ENCODE measurements at places on chromosomes 7 and 10.
A peak's percentile ranks its signal among the peaks of the same experiment; 100 is the strongest.

- DNase-seq: no peak
These were observed 143.6 kb upstream of the KIF5B start for GRCh38 chr10:32199714-32200394.

GRCh38 chr7:132666774-132667172, 90.5 kb upstream of the PLXNA4 start:
- DNase-seq: no peak

DNA sequence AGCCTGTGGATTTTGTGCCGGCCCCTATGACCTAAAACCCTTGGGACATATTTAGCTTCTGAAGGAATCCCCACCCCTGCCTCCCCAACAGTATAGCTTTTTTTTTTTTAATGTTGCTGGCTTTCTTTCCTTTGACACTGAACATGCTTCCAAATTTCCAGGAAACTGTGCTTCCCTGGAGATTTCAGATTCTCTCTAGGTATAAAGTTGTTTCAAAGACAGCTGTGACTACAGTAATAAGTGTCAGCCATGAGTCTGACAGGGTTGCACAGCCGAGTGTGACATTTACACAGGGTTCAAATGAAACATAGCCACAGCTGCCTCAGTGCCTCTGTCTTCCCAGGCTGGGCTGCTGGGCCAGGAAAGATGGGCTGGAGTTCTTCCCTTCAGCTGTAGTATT, 466.6 kb upstream of the COBL start:
- no peak for DNase-seq

DNA sequence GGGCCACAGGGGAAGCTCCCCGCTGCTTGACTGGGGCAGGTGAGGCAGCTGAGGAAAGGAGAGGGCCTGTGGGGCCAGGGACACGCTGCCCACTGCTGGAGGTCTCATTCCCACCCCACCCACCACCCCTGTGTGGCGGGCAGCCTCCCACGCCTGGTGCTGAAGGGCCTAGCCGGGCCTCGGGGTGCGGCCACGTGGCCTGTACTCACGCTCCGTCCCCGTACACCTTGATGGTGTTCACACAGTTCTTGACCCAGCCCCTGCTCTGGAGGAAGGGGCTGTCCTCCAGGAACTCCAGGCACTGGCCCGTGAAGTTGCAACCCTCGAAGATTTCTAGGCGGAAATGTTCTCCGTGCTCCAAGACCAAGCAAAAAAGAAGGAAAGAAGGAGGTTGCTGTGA, 4.0 kb downstream of the CRYGN start:
- no peak for DNase-seq

DNA sequence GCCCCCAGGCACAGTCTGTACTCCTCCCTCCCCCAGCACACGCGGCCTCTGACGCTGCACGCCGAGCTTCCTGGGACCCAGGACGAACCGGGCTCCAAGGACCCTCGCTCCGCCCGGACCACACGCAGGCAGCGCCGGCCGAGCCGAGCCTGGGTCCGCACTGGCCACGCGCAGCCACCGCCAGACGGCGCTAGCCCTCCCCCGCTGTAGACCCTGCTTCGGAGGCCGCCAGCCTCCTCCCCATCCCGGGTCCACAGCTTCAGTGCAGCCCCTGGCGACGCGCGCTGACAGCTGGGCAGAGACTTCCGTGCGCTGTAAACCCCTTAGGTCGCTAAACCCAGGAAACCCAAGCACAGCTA, 936 bp upstream of the TCERG1L start:
- no peak for DNase-seq

GRCh38 chr10:34137201-34137600, 677.9 kb downstream of the PARD3 start:
- no peak for DNase-seq

DNA sequence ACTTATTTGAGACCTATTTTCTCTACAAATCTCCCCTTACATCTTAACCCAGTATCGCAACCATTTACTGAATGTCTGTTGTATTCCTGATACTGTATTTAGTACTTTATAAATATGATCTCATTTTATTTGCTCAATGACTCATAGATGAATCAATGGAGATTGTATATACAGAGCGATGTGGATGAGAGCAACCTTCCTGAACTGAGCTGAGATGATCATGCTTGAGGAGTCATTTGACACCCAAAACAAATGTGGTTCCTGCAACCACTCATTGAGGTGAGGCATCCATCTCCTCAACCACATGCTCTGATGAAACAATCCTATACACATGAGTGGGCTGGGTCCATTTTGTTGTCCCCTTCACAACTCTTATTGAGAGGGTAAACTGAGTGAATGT, 250.0 kb downstream of the CDC14C start:
- DNase-seq: peak; percentile 20

- DNase-seq: no peak
These were observed 33.5 kb upstream of the CPN1 start for GRCh38 chr10:100114976-100115770.

GRCh38 chr7:5423976-5424748, 528 bp upstream of the TNRC18 start:
- DNase-seq: peak; percentile 95

DNA sequence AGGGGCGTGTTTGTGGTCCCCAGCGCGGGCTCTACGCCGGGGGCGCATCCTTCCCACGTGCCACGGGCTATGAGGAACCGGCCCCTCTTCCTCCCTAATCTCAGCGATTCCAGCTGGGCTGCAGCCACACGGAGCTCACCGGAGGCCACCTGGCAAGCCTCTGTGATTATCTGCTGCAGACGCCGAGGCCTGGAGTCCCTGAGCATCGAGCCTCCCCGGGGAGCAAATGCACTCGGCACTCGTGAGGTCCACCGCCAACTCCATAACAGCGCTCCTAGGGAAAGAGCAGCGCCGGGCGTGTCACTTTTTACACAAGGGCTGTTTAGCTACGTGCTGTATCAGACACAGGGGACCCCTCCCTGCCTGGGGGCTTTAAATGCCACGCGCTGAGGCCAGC, 101.2 kb downstream of the DYNC2I1 start:
- no peak for DNase-seq

DNA sequence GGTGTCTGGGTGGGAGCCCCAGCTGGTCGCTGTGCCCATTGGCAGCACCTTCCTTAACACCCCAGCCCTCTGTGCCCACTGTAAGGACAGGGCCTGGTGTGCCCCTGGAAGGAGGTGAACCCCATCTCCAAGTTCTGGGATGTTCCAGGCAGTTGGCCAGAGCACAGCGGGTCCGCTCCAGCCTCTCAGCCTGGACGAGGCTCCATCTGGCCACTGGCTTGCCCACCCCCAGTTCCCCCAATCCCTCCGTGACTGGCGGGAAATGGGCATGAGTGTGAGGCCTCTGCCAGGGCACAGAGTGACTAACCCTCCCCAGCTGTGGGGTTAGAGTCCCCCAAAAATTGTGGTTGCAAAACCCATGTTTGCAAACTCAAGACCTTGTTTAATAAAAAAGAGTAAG, 15.6 kb downstream of the GRIFIN start:
- DNase-seq: no peak

DNA sequence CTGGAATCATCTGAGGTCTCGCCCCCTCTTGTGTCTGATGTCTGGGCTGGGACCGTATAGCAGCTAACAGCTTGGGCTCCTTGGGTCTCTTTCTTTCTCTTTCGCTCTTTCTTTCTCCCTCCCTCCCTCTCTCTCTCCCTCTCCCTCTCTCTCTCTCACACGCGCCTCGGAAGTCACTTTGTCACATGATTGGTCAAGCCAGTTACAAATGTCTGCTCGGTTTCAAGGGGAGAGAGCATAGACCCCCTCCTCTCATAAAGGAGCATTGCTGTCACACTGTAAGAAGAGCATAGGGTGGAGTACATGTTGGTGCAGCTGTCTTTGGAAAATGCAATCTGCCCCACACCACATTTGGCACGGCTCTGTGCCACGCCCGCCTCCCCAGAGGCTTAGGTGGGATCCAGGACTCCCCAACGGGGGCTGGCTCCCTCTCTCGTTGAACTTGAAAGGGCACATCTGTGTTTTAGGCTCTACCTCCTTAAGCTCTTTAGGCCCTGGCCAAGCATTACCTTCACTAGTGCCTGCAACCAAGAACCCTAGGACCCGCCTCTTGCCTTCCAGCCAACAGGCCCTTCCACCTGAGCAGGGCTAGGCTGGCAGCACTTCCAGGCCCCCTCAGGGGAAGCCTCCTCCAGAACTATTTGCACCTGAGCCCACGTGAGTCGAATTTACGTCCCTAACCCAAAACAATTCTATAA, 61.9 kb upstream of the CACUL1 start:
- DNase-seq: no peak

DNA sequence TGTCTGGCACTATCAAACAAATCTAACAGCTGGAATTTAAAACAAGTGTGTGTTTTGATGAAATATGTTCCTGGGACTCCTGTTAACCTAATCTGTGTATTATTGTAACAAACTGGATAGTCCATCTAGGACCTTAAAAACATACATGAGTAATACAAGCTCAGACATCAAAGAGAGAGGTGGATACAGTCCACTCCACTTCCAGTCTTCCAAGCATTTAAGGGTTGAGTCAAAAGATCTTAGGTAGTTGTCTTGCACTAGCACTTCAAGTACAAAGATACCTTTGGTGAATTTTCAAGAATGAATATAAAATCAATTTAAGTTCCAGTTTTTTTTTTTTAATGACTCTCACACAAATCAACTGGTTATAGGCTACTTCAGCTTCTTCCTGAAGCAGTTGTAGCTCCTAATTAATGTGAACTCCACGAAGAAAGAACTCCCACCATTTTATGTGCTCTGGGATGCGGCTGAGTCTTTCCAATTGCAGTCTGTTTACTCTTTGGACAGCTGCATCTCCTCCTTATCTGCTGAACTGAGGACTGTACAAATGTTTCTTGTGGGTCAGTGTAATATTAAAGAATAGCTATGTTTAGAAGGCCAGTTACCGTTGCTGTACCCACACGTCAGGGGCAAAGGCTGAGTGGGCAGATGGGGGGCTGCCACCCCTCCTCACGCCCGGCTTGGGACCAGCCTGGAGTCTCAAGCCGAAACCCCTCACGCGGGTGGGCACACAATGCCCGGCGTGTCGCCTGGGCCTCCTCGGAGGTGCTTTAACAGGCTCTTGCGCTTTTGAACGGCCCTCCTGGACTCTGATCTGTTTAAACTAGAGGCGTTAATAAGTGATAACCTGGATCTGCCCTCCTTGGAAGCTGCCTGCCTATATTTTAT, 2.9 kb upstream of the IGF2BP3 start:
- DNase-seq: no peak

DNA sequence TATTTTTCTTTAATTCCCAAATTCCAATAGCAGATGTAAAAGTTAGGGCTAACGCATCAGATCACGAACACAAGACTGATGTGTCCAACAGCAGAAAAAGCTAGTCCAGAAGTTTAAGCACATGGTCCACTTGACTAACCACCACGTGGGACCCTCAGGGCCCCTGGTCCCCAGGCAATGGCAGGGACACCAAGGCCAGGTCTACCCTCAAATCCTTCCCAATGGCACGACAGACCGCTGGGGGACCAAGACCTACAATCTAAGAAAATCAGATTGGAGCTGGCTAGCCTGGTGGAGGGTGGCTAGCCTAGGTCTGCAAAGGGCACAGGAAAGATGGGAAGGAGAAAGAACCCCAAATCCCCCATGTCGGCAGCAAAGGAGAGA, 1.5 kb downstream of the GIGYF1 start:
- no peak for DNase-seq

GRCh38 chr7:112365551-112365950, 84.7 kb upstream of the IFRD1 start:
- no peak for DNase-seq

- DNase-seq: no peak
These were observed 16.5 kb downstream of the AP5Z1 start for GRCh38 chr7:4791738-4792536.

GRCh38 chr10:98107644-98108430, 26.6 kb upstream of the R3HCC1L start:
- no peak for DNase-seq

DNA sequence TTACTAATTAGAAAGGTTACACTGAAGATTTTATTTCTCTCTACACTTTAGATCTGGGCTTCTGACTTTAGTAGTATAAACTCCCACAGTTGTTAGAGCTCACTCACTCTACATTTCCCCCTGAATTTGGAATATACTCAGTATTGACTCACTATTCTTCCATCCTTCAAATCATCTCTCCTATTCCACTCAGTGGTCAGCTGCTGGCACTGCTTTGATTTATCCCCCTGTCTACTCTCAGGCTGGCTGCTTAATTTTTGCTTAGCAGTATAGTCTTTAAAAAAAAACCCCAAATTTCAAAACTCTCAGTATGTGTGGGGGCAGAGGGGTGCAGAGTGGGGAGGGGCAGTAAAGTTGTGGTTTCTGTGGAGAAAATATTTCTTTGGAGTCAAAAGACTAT, 68.9 kb downstream of the CDK6 start:
- no peak for DNase-seq

DNA sequence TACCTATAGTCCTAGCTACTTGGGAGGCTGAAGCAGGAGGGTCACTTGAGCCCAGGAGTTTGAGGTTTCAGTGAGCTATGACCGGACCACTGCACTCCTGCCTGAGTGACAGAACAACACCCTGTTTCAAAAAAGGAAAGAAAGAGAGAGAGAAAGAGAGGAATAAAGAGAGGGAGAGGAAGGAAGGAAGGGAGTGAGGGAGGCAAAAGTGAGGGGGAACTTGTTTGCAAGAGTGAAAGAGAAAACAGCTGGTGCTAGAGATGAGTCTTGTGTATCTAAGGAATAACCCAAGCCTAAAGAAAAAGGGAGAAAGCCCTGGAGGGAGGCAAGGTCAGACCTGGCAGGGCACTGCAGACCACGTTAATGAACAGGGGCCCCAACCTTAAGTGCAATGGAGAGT, 4.8 kb upstream of the NT5C2 start:
- DNase-seq: no peak

DNA sequence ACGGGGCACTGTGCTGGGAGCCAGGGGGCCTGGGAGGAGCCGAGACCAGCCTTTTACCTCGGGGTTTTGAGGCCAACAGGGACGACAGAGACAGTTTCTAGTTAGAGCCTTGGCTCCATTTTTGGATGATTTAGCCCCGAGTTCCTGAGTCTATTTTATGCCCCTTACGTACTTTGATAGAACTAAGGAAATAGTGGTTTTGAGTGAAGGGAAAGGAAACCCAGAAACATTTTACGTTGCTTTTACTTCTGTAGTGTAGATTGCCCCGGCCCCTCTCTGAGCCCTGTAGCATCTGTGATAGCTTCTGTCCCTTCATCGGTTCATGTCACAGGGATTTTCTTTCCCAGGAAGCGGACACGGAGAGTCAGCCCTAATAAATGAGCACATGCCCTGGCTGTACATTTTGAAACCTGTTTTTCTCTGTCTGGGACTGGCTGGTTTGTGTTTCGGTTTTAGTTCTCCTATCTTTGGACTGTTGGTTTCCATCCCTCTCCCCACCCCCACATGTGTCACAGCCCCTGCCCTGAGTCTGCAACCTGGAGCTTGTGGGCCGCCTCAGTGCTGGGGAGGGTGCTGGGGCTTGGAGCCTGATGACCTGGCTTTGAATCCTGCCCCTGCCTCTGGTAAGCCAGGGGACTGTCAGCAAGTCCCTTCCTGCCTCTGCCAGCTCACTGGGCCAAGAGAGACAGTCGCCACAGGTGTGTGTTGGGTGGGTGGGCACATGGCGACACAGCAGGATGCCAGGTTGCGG, 6.9 kb upstream of the ORAI2 start:
- no peak for DNase-seq

DNA sequence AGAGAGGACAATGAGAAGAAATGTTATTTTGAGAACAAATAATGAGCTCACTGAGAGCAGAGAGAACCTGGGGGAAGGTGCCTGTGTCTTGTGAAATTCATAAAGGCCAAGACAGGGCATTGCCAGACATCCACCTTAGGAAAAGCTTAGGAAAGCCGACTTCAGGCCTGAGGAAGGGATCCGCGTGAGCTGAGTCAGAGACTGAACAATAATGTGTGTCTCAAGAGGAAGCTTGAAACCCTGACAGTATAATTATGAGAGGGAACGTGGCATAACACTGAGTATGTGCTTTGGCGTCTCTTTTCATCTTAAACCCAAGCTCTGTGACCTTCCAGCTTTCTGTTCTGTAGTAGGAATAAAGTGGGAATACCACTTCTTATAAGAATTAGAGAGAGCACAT, 307.2 kb downstream of the ACTR3B start:
- DNase-seq: no peak
